ELF-1 (cell line): ENCODE measurements at places on chromosomes 6 and 20.

DNA sequence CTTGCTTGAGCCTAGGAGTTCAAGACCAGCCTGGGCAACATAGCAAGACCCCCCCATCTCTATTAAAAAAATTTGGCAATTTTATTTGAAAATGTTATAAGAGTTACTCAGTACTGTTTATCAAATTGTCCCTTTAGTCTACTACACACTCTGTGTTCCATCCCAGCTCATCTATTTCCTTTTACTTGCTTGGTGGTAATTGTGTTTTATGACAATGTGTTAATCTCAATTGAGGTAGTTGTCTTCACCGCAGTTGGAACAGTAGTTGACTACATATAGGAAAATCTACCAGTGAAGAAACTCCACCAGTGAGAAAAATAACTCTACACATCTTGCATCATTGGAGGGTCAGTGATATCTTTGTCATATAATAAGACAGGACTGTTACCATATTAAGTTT lies 8.0 kb downstream of the NCOA3 start:
- no peak for DNase-seq

- DNase-seq: peak; percentile 49
Measured at GRCh38 chr6:157534977-157535339, 154.0 kb downstream of the ZDHHC14 start.

DNA sequence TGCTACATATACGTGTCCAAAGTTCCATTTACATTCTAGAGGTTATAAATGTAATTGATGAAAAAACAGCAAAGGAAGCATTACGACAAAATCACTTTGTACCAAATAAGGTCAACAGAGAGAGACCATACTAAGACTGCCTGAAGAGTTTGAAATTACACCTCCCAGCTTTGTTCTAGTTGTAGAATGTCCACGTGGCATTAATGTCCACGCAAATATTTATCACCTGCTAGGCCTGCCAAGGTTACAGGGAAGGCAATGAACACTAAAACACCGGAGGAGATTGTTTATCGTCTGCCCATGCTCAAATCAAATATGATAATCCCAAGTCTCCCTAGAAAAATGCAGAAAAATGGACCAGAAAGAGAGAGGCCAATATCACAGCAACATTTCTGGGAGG lies 6.2 kb downstream of the RALGAPA2 start:
- DNase-seq: no peak

GRCh38 chr6:121764493-121764892 lies 329.0 kb downstream of the GJA1 start:
- DNase-seq: no peak

DNA sequence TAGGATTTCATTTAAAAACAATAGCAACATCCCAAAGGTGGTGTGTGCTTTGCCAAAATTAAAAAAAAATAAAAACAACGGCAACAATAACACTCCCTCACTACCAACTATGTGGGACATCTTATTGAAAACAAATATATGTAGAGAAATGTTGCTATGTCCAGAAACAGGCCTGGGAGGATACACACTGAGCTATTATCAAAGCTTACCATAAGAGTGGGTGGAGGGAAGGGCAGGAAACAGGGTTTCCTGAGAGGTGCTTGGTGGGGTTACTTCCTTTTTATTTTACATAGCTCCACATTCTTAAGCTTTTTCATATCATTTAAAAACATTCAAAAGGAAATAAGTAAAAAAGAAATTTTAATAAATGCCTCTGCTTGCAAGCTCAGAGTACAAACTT lies 150.0 kb upstream of the RIPOR2 start:
- DNase-seq: no peak

- peak; percentile 21 for DNase-seq
Measured at GRCh38 chr6:44100088-44100550, 27.1 kb downstream of the MRPL14 start.

- no peak for DNase-seq
Measured at GRCh38 chr6:42722497-42722896, at the start of gene PRPH2. Gene PRPH2, minus strand, starts transcription at chr6:42722597. Its CDS starts 263 bp downstream, at chr6:42722334.

GRCh38 chr20:17935761-17936160 lies 32.8 kb downstream of the SNX5 start:
- DNase-seq: no peak
